ENCODE measurements at places on chromosomes 1 and 21.

- DNase-seq, result no peak
Observed at GRCh38 chr1:29650476-29650875, 414.2 kb downstream of the PTPRU start.

DNA sequence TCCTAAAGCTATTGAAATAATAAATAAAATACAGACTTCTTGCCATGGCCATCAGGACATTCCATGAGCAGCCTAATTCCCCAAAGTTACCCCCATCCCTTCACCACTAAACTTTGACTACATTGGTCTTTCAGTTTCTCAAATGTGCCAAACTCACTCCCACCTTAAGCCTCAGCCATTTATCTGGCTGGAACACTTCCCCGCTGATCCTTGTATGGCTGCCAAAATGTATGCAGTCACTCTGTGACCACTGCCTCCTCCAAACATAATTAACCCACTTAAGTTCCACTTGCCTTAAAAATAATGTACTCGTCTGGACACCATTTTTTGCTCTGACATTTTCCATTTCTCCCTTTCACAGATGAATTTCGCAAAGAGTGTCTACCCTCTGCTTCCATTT, 407.4 kb downstream of the NTNG1 start:
- DNase-seq, result no peak

DNA sequence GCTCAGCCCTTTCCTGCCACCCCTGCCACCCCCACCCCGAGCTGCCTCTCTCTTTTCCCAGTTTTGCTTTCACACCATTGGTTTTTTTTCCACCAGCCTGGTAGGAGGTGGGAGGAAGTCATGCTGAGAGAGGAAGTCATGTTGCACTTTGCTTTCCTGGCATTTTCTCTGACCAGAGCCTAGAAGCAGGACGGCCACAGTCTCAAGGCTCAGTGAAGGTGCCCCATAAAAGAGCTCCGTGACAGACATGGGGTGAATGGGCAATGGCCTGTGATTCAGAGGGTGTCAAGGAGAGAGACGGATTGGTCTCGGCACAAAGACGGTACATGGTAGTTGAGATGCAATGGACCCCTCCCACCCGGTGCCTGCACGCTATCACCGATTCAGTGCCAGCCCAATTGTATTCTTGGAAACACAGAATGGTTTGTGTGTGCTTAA, 42.1 kb upstream of the DMRTB1 start:
- DNase-seq, result no peak

DNA sequence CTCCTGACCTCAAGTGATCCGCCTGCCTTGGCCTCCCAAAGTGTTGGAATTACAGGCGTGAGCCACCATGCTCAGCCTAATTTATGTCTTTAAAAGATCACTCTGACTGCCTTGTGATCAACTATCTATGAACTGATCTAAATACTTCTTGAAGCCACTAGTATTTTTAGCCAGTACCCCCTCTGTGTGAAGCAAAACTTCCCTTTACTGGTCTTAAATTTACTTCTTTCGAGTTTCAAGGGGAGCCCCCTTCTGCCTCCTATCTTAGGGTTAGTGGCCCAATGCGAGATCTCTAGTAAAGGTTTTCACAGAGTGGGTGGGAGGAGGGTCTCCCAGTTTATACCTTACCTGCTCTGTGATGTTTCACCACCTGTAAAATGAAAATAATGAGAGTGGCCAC, 66.1 kb upstream of the RPL11 start:
- DNase-seq, result no peak

DNA sequence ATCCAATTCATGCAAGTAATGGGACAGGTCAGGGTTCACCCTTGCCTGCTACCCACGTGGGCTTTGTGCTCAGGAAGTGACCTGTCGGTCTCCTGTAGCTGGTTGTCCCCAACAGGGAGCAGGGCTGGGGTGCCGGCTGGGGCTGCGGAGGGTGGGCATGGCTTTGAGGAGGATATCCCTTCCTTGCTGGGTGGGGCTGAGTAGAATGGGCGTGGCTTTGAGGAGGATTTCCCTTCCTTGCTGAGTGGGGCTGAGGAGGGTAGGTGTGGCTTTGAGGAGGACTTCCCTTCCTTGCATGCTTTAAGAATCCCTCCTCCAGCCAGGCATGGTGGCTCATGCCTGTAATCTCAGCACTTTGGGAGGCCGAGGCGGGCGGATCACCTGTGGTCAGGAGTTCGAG, 151.3 kb downstream of the CLIC6 start:
- DNase-seq, result no peak

DNA sequence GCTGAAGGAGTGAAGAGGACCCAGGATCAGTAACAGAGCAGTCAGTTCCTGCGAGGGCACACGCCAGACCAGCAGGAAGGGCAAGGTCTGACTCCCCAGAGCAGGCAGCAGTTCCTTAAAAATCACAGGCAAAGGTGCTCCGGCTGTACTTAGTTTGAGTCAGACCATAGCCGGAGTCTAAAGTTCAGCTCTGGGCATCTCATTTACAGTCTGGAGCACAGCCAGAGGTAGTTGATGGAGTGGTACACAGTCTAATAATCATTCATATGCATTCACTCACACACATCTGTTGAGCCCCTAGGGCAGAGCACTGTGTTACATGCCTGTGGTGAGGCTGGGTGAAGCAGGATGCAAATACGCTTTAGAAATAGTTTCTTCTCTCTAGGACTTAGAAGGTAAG, 7.3 kb upstream of the AMIGO1 start:
- DNase-seq, result no peak

DNA sequence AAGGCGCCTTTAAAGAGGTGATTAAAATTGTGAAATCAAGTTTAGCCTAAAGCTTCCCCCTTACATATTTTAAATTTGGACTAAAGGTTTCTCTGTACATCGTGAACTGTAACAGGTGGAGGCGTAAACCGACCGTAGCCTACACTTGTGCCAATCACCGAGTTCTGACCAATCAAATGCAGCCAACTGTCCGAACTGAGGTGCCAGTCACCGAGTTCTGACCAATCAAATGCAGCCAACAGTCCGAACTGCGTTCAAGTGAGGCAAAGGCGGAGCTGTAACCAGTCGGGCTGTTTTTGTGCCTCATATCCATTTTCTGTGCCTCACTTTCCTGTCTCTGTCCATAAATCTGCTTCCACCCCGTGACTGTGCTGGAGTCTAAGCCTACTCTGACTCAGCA, 7.4 kb downstream of the TFF1 start:
- DNase-seq, result no peak

GRCh38 chr1:21149855-21150432, 26.8 kb downstream of the EIF4G3 start:
- DNase-seq, result no peak

DNA sequence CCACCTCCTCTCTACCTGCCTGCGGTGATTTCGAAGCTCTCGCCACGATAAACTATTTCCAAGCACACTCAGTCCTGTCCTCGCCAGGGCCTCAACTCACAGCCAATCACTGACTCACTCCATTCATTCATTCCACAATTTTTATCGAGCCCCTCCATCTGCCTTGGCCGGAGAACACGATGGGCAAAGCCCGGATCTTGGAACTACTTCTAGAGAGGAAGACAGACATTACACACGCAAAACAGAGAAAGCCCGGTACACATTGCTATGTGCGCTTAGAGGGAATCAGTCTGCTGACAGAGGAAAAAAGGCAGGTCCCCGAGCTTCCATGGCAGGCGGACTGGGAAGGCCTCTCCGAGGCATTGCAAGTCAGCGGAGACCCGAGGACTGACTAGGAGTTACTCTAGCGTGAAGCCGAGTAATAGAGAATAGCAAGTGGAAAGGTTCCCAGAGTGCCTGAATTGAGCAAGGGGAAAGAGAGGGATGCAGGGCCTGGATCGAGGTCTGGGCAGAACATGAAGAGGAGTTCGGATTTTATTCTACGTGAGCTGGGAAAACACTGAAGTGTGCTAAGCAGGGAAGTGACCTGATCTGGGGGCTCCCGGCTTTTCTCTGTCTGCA, 54.2 kb upstream of the DNAJC6 start:
- no peak for DNase-seq

- no peak for DNase-seq
Observed at GRCh38 chr1:24418898-24419628, 3.5 kb downstream of the NIPAL3 start.

GRCh38 chr1:14517841-14518180, 80.7 kb upstream of the KAZN start:
- DNase-seq, result no peak

- DNase-seq, result no peak
Observed at GRCh38 chr1:13836631-13837030, 136.6 kb downstream of the PRDM2 start.

- no peak for DNase-seq
Observed at GRCh38 chr21:37530901-37531351, 164.4 kb downstream of the DYRK1A start.

DNA sequence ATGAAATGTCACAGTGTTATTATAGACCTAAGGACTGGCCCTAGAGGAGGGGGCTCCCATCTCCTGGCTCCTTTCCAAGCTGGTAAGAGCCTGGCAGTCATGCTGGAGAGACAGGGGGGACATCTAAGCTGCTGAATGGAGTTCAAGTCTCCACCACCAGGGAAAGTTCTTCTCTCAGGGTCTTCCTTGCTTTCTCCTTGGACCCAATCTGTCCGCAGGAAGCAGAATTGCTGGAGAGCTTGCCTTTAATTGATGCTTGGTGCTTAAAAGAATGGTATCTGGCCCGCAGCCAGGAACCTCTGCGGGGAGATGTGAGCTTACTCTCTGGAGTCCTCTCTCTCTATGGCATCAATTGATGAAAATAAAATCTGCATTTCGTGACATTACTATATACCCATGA, 25.1 kb downstream of the IRF2BP2 start:
- no peak for DNase-seq

- no peak for DNase-seq
Observed at GRCh38 chr1:109391157-109391556, 6.6 kb downstream of the SORT1 start.

DNA sequence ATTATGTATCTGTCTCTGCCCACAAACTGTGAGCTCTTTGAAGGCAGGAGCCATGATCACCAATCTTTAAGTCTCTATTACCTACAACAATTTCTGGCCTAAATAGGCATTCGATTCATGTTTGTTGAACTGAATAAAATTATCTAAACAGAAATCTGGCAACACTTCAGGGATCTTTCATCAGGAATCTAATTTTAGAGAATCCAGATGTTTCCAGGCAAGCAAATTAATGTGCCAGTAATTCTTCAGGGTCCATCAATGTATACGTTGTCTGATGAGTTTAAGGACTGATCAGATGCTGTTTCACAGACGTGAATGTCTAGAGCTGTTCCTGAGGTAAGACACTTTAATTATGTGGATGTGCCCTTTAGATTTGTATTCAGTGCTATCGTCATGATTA, 524.4 kb downstream of the PTPRC start:
- DNase-seq, result no peak

DNA sequence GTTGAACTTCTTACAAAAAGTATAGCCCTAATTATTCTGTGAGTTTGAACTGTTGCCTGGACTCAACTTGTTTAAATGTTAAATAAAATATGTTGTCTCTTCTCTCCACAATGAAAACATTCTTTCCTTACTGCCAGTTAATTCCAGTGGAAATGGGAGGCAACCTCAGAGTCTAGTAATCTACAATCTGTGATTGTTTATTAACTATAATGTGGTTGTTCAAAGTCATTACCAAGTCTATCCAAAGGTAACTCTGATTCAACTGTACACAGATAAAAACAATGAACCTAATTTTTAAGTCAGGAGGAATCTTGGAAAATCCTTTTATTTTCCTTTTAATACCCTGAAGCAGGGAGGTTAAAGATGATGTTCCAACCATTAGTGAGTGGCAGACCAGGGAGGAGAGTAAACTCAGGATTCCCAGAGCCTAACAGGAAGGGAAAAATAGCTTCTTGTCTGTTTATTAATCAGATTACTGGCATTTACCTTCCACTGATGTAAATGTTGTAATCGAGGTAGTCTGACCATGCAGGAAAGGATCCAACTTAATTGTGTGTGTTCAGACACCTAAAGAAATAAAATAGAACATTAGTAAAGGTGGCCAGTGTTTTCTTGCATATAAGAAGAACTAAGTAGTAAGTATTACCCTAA, 57.1 kb upstream of the TBX15 start:
- no peak for DNase-seq

DNA sequence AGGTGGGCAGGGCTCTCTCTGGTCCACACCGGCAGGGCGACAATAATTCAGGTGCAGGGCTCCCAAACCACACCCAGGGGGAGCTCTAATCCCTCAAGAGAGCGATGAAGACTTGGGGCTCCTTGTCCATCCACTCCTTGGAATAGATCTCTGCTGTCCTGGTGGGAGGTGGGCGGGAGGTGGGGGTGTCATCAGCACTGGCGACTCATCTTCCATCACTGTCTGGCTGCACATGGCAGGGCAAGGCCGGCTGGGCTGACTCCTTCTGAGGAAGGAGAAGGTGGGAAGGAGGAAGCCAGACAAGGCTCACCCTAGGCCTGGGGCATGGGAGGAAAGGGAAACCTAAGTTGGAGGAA, 29.3 kb downstream of the TNNT2 start:
- no peak for DNase-seq

DNA sequence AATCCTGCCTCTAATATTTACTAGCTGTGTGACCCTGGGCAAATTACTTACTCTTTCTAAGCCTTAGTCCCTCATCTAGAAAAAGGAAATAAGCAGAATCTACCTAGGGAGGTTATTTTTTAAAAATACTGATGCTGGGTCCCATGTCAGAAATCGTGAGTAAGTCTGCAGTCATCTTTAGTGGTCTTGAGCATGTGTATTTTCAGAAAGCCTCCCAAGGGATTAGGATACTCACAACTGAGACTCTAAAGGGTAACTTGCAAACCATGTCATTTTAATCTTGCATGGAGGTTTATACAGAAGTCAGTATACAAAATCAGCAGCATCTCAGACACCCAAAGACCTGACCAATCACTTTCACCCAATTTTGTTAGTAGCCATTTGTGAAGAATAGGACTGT, 43.2 kb downstream of the DSTYK start:
- DNase-seq, result no peak

DNA sequence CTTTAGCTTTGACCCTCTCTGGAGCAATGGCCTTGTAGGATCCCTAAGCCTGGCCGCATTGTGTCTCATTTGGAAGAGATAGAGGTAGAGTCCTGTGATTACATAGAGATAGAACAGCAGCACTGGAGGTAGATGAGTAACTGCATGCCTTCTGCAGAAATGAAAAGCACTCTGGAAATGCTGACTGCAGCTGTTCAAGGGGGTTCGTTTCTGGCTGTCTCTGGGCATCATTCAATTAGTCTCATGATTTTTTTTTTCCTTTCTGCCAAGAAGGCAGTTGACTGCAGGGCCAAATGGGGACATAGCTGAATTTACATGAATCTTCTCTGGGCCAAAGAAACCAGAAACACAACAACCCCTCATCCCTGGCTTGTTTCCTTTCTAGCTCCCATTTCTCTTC, 28.1 kb upstream of the SNX27 start:
- no peak for DNase-seq

Data from stimulated activated CD4-positive, alpha-beta T cell treated with anti-CD3 and anti-CD28 coated beads, Interleukin-15, amount 100 ng/mL, for 1 hour (primary cell).